ENCODE measurements at places on chromosomes 16 and 17. TPM values are rescaled to one million over a fixed set of nuclear protein-coding genes. Genes with fewer than 3 reads are reported as not detected.

- DNase-seq, result no peak
Observed at GRCh38 chr17:58534331-58534730, 19.9 kb upstream of the MTMR4 start.

Gene CD300H
- total RNA-seq, result not detected

- DNase-seq, result no peak
Observed at GRCh38 chr16:505479-506245, 21.9 kb upstream of the CAPN15 start.

GRCh38 chr17:7312432-7313087, 2.6 kb downstream of the GPS2 start:
- DNase-seq, result no peak

GRCh38 chr16:1678500-1679098, 520 bp downstream of the JPT2 start:
- peak; percentile 44 for DNase-seq

Gene DOC2B
- not detected for total RNA-seq

DNA sequence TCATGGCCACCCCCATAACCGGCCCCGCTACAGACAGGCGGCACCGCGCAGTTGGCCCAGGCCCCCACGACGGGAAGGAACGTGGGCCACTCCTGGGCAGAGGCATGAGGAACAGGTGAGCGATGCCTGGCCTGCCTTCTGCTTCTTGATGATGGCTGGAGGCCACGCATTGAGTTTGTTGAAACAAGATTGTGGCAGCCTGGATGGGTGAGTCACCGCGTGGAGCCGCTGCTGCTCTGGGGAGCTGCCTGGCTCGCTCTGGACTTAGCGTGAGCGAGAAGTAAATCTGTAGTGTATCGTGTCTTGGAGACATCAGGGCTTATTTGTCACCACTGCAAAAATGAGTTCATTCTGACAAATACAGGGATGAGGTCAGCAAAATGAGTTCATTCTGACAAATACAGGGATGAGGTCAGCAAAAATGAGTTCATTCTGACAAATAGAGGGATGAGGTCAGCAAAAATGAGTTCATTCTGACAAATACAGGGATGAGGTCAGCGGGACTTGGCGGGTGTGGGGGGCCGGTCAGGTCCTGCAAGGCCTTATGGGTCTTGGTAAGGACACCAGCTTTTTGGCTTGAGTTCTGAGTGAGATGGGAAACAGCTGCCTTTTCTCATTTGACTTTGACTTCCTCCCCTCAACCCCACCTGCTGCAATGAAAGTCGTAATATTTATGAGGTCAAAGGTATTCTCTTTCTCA, 93.0 kb downstream of the SEC14L1 start:
- DNase-seq, result no peak

DNA sequence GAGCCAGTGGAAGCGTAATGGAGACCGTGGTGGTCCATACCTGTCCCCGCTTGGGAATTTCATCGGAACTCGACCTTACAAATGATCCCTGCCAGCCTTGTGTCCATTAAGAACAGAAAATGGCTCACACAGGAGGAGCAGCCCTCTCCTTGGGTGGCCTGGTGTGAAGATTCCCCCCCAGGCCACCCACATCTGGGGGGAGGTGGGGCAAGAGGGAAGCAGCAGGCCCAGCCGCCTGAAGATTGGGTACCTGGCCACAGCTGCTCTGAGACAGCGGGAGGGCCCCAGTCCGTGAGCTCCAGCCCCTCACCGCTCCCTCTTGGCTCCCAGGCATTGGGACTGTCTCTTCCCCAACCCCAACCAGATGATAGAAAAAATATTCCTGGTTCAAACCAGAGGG, 277.8 kb upstream of the FOXF1 start:
- no peak for DNase-seq

Gene GNG13
- not detected for total RNA-seq

Measured in activated CD4-positive, alpha-beta T cell treated with anti-CD3 and anti-CD28 coated beads, Interleukin-2, amount 10 ng/mL, durations not matched to agents 7 days and 5 days (primary cell).